ENCODE measurements at places on chromosomes 11 and 22.

DNA sequence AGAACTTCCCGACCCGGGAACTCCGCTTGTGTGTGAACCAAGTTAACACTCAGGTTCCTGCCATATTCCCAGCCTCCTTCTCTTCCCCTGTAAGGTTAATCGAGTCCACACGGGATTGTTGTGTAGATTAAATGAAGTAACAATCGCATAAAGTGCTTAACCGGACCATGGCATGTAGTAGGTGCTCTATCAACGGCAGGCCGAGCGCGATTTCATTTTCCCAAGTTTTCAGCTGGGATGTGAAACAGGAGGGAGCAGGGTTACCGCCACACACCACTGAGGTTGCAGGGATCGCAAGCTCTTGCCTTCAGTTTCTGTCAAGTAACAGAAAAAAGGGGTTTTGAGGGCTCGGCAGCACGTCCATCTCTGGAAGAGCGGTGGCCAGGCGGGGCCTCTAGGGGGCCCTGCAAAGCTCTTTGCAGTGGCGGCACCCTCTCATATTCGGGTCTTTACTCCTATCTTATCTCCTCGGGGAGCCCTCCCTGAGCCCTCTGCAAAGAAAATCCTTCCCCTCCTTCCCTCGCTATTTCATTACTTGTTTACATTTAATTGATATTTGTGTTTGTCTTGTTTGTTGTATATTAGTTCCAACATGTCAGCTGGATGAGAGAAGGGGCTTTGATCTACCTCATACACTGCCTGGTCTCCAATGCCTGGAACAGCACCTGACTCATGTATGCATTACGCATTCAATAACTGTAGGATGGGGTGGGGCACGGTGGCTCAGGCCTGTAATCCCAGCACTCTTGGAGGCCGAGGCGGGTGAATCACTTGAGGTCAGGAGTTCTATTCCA, 816 bp upstream of the PLEKHA7 start:
- no peak for DNase-seq

DNA sequence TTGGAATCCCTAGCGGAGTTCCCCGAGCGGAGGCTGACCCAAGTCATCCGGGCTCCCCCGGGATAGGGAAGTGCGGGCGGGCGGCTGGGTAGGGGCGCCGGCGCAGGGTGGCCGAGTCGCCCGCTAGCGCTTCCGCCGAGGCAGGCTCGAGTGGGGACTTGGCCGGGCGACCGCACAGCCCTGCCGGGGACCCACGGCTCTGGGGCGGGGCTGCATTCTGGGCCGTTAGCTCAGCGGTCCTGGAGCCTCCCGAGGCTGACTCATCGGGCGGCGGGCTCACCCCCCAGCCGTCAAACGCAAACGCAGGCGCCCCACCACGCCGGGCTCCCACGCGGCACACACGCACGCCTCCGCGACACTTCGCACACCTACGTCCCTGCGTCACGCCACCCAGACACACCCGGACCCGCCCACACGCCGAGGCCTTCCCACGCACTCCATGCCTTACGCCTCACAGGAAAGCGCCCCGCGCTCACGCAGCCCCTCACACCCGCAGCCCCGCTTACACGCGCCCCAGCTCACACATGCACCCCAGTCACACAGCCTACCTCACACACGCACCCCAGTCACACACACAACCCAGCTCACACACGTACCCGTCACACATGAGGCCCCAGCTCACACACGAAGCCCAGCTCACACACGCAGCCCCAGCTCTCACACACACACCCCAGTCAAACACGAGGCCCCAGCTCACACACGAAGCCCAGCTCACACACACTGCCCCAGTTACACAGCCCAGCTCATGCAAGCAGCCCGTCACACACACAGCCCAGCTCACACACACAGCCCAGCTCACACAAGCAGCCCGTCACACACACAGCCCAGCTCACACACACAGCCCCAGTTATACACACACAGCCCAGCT, 1.2 kb downstream of the PHLDB1 start:
- peak; percentile 76 for DNase-seq

- DNase-seq = no peak
Measured at GRCh38 chr22:49380095-49380827, 447.4 kb downstream of the BRD1 start.

DNA sequence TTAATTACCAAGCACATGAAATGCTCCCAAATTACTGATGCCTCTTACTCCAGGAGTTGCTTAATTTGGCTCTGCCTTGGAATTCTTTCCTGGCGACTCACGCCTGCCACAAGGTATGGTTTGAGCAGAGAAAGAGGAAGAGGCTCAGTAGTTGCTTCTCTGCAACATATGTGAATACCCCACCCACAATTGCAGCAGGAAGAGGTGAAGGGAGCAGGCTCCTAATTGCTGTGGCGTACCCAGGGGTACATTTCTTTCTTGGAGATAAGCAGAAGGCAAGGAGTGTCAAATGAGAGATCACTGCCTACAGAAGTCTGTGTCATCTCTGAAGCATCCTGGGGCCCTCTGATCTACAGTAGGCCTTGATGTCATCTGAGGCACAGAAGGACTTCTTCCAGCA, 10.6 kb upstream of the NNMT start:
- no peak for DNase-seq

GRCh38 chr11:42707541-42707940, 604.3 kb upstream of the API5 start:
- DNase-seq = no peak

GRCh38 chr11:107808521-107808920, 50.1 kb downstream of the SLC35F2 start:
- DNase-seq = no peak

DNA sequence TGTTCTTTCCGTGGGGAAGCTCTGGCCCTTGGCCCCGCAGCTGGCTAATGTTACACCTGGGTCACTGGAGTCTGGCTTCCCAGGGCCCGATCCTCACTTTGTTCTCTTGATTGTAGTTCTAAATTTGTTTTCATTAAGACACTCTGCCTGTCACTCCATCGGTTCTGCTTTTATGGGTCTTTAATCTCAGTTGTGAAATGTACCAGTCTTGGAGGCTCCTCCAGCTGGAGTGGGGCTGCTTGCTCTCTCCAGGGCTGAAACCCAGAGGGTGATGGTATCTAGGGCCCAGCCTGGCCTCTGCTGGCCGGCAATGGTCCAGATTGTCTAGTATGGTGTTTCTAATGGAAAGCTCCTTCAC, 352.9 kb downstream of the TENM4 start:
- no peak for DNase-seq

- no peak for DNase-seq
Measured at GRCh38 chr11:33476945-33477606, 219.9 kb downstream of the HIPK3 start.

GRCh38 chr22:44244265-44244822, 63.6 kb downstream of the PARVG start:
- no peak for DNase-seq

DNA sequence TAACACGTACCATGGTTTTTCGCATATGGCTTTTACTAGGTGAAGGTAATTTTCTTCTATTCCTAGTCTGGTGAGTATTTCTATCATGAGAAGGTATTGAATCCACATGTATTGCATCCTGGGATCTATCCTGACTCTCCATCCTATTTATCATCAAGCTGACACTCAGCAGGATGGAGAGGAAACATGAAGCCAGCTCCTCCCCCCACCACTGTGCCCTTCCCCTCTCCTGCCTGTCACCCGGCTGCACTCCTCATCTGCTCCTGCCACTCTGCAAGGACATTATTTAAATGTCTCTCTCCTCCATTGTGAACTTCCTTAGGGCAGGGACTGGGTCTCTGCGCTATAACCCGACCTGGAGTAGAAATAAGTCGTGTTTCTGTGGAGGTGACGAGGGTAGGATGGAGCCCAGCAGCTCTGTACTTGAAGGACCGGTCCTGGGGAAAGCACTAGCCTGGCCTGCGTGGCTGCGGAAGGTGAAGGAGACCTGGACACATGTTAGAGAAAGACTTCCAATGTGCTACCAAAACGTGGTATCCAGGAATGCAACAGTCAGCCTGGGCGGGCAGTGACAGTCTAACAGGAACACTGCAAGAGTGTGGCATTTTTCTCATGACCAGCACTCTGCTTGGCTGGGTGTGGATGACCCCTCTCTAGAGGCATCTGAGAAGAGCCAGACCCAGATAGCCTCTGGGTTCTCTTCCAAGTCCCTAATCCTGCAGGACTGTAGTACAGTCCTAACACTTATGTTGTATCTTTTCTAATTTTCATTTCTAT, 111.2 kb downstream of the MICAL3 start:
- no peak for DNase-seq

- no peak for DNase-seq
Measured at GRCh38 chr11:1043563-1044096, 7.1 kb upstream of the MUC6 start.

GRCh38 chr11:119571311-119571710, 148.3 kb upstream of the THY1 start:
- no peak for DNase-seq

GRCh38 chr11:9772218-9772617, 108.3 kb downstream of the SWAP70 start:
- no peak for DNase-seq

- no peak for DNase-seq
Measured at GRCh38 chr11:34236572-34236971, 121.2 kb downstream of the ABTB2 start.

- peak; percentile 86 for DNase-seq
Measured at GRCh38 chr11:118914178-118914918, 11.4 kb downstream of the BCL9L start.

GRCh38 chr11:63873311-63873710, 34.4 kb downstream of the MARK2 start:
- DNase-seq = no peak

DNA sequence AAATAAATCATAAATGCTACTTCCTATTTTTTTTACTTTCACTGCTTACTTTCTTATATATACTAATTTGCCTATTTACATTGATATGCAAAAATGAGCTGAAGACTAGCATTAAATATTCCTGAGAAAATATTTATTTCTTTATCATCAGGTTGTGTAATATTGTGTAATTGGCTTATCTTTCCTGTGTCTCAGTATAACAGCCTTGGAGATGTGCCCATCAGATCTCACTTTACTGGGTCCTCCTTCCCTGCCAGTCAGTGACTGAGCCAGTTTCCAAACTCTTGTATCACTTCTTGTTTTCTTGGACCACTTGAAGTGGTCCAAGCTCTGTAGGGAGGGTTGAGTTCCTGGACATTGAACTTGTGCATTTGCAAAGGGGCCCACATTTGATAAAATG, 900.0 kb downstream of the LUZP2 start:
- DNase-seq = no peak

- DNase-seq = no peak
Measured at GRCh38 chr11:82631722-82632630, 101.7 kb downstream of the FAM181B start.

DNA sequence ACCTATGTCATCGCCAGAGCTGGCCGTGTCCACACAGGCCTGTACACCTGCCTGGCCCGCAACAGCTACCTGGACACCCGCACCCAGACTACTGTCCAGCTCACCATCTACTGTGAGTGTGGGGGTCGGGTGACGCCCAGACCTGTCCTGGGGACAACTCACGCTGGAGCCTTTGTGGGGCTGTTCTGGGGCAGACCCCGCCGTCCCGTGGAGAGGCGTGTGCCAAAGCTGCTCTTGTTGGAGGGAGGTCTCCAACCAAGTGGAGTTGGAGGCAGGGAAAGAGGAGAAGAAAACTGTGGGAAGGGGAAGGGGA, 4.3 kb downstream of the VSIG10L2 start:
- DNase-seq = no peak

- no peak for DNase-seq
Measured at GRCh38 chr11:15222777-15223176, 108.1 kb downstream of the INSC start.

GRCh38 chr11:6225896-6226295, 8.5 kb downstream of the FHIP1B start:
- DNase-seq = no peak

- no peak for DNase-seq
Measured at GRCh38 chr11:74731301-74732094, at the start of gene CHRDL2. Gene CHRDL2 (minus strand): TSS chr11:74731426. CDS start chr11:74730888, 538 bp downstream.

- DNase-seq = no peak
Measured at GRCh38 chr11:122232985-122233384, 117.0 kb upstream of the BLID start.

DNA sequence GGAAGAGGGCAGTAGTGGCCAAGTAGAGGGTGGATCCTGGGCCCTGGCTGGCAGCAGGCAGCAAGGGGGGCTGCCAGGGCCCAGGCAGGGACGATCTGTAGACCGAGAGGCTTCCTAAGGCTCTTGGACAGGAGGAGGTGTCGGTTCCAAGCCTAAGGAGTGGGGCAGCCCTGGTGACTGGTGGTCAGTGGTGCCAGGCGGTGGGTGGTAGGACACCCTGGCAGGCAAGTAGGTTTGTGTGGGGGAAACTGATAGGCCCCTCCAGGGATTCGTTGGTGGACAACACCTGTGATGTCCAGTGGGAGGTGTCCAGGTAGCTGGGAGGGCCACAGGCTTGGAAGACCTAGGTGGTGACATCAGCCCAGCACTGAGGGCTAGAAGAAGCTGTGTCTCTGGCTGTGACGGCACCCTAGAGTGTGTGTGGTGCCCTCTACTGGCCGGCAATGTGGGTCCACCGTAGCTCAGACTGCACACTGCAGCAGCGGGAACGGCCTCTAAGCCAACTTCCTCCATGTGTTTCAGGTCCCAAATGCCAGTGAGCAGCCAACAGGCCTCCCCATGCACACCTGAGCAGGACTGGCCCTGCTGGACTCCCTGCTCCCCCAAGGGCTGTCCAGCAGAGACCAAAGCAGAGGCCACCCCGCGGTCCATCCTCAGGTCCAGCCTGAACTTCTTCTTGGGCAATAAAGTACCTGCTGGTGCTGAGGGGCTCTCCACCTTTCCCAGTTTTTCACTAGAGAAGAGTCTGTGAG, 9.4 kb upstream of the SAMM50 start:
- DNase-seq = peak; percentile 72

- DNase-seq = no peak
Measured at GRCh38 chr22:47366026-47366767, 603.7 kb downstream of the TBC1D22A start.

GRCh38 chr11:61035526-61035835, 64.0 kb downstream of the CD6 start:
- DNase-seq = no peak

DNA sequence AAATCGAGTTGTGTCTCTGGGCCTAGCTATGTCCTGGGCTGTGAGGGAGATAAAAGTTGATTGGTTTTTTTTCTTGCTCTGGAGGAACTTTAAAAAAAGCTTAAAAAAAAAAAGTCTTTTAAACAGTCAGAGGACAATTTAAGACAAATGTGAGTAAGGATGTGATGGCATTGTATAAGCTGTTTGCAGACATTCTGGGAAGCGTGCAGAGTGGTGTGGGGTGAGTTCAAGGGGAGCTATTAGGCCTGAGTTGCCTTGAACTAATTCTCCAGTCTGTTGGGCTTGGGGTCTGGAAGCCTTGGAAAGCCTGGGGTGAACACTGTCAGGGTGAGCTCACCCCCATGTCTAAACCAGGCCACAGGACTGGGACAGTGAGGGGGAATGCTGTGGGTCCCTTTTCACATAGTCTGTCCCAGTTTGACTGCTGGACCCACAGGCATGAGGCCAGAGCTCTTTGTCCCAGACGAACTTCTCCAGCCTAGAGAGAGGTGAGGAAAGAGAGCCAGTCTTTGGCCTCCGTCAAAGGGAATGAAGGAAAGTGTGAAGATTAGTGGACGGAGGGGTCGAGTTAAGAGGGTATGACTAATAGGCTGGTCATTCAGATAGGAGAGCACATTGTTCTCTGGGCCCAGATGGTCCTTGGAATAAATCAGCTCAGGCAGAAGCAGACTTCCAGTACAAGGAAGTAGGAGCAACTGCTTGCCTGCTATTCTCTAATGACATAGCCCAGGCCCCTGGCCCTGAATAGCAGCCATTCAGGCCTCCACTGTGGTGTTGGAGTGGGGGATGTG, 76.4 kb upstream of the NNMT start:
- DNase-seq = no peak
